ENCODE measurements at places on chromosomes 3 and 15.

DNA sequence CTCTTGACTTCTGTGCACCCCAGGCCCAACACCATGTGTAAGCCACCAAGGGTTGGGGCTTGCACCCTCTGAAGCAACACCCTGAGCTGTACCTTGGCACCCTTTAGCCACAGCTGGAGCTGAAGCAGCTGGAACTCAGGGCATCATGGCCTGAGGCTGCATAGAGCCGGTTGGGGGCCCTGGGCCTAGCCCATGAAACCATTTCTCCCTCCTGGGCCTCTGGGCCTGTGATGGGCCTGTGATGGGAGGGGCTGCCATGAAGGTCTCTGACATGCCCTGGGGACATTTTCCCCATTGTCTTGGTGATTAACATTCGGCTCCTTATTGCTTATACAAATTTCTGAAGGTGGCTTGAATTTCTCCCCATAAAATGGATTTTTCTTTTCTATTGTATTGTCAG, 22.4 kb upstream of the ADAMTSL3 start:
- no peak for DNase-seq

- no peak for DNase-seq
Measured at GRCh38 chr15:64058279-64058678, 12.0 kb upstream of the DAPK2 start.

- DNase-seq: peak; percentile 33
Measured at GRCh38 chr3:49906073-49906743, 2.5 kb upstream of the MST1R start.

GRCh38 chr3:27186013-27186412, 183.2 kb downstream of the NEK10 start:
- DNase-seq: no peak

- DNase-seq: no peak
Measured at GRCh38 chr3:111351334-111351733, 190.7 kb upstream of the CD96 start.

DNA sequence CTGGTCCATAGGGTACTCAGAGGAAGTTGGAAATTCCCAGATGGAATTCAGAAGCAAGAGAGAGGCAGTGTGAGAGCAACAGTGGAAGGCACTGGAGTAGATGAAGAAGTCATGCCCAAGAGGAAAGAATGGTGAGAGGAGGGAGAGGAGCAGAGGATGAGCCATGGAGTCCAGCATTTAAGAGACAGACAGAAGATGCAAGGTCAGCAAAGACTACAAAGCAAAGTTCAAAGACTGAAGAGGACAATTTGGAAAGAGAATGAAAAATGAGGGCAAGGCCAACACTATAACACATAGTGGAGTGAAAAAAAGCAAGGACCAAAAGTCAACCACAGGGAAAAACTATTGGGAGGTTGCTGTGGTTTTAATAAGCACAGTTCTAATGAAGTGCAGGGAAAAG, 178.7 kb downstream of the SSR3 start:
- DNase-seq: no peak

- no peak for DNase-seq
Measured at GRCh38 chr3:165748094-165748493, 89.1 kb downstream of the BCHE start.

GRCh38 chr15:69816522-69816921, 281.2 kb downstream of the TLE3 start:
- no peak for DNase-seq

DNA sequence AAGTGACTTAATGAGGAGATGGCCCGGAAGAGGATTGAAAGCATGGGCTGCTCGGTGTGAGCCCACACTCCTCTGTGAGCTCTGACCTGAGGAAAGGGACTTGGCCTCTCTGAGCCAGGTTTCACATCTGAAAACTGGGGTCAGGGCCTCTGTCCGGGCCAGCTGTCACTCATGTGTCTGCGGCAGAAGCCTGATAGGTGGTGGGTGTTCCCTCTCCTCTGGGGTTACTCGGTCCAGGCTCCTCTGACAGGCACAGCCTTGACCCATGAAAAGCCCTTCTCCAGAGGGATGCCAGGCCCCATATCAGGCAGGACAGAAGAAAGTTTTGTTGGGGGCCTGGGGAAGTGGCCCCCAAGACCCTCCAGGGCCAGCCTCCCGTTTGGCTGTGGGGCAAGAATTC, 131.4 kb downstream of the CHSY1 start:
- no peak for DNase-seq

DNA sequence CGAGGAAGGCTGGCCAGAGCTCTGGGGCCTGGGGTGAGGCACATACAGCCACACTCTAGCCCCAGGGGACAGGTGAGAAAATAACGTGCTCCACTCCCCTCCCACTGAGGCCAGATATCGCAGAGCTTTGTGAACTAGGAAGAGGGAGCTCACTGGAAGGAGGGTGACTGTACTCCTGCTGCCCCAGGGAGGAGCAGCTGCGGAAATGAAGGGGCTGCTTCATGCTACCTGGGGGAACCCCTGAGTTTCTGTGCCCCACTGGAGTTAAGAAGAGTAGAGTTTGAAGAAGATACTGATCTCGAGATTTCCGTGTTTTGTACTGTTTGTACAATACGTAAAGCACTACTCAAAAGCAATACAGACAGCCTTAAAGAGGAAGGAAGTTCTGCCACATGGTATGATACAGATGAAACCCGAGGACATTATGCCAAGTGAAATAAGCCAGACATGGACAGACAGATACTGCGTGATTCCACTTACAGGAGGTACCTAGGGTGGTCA, 44.6 kb downstream of the CMTM6 start:
- DNase-seq: no peak

- no peak for DNase-seq
Measured at GRCh38 chr3:36933540-36934296, 11.1 kb downstream of the TRANK1 start.

DNA sequence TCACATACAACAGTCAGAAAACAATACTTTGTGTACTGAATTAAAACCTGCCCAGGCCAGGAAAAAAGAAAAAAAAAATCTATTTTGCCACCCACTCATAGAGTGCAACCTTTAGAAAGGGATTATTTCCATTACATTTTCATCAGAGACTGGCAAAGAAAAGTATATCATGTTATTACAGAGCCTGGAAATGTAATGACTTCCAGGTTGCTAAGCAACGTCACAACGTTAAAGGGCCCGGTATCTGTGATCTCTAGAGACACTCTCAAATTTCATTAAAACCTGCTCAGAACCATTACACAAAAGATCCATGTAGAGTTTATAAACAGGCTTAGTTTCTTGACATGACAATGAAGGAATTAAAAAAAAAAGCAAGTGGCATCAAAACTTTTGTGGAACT, 170.5 kb downstream of the CTNNB1 start:
- DNase-seq: no peak

- DNase-seq: no peak
Measured at GRCh38 chr3:107679921-107680320, 157.2 kb downstream of the BBX start.

GRCh38 chr3:191316876-191317603, 12.2 kb upstream of the CCDC50 start:
- no peak for DNase-seq

DNA sequence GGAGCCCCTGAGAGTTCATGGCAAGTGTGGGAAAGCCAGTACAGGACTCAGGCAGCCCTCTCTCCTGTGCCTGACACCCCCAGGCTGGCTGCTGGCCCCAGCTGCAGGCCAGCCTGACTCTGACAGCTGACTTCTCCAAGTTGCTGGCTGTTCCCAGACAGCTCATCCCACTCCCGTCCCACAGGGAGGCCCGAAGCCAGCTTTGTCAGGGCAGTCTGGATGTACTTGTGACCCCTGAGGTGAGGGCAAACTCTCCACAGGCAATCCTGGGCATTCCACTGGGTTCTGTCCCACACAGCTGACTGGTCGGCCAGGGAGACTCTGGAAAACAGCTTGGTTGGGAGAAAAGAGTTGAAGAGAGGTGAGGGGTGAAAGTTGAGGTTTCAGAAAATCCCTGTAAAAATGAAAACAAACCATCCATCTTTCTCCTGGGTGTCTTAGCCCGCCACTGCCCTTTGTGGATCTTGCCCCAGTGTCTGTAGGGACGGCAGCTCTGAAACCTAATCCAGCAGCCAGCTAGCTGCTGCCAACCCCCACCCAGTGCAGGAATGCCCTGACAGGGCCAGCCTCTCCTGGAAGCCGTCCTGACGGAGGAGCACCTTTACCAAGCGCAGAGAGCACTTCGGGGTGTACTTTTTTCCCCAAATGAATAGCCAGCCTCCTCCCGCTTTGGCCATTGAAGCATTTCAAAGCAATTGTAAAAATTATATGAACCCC, 87.9 kb downstream of the DNAJB8 start:
- DNase-seq: no peak

DNA sequence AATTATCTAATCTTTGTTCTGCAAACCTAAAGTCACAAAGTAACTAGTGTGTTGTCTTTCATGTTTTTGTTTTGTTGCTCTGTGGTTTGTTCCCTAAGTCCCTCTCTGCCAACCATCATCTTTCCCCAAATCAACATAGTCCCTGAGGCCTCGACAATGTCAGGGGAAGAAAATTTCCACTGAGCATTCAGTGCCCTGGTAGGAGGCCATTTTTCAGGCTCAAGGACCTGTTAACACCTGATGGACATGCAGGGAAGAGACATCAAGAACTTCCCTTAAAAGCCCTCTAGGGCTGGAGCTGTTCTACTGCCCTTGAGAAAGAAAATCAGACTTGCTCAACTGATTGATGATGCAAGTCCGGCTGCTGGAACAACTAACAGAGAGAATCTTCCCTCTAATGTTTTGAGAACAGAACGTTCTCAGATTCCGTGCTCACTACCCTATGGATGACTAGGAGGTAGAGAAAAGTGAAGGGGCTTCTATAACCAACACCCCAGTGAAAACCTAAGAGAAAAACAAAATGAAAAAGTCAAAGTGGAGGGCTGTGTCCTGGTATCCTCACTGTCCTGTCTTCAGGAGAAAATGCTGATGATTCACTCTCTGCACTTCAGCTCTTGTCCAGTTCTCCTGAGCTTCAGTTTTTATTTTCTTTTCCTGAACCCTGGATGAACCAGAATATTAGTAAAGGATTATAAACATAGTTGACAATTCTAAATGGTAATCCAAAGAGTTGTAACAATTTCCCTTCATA, 373.1 kb downstream of the FOXP1 start:
- peak; percentile 84 for DNase-seq

GRCh38 chr15:93223803-93224202, 134.8 kb upstream of the RGMA start:
- DNase-seq: no peak

GRCh38 chr3:102174312-102174712, 260.5 kb upstream of the ZPLD1 start:
- DNase-seq: no peak

DNA sequence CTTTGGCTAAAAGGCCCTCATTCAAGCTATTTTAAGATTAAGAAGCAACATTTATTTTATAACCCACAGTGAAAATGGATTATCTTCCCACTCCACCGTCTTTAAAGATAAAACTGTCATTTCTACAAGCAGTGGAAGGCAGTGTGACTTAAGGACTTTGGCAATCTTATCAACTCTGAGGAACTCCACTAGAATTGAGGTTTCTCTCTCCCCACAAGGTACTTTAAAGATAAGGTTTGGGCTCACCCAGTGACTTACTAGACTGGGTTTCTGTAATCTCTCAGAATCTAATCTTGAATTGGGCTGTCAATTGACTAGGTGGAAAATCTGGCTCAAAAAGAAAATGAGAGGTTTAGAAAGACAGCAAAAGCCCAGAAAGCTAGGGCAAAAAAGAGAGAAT, 21.7 kb downstream of the ZNF385D start:
- no peak for DNase-seq

DNA sequence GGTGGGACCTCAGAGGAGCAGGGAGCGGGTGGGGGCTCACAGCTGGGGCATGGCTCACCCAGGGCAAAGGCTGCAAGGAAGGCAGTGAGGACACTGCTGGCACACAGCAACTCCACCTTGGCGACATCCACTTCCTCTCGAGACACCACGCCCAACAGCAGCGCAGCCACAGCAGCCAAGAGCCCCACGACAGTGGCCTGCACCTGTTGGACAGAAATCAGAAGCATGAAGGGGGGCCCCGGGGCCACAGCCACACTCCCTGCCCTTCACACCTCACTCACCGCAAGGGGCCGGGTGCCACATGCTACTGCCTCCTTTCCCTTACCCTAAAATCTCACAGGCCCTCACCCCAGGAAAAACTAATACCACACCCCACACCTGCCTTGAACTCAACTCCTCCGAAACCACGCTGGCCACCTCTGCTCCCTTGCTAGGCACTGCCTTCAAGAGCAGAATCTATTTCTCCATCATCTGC, 57.3 kb downstream of the ROPN1B start:
- no peak for DNase-seq

GRCh38 chr3:94064243-94064860, 1.5 kb downstream of the NSUN3 start:
- DNase-seq: no peak

GRCh38 chr3:72353236-72354128, 494.8 kb downstream of the SHQ1 start:
- DNase-seq: peak; percentile 39

- DNase-seq: no peak
Measured at GRCh38 chr3:40980467-40980866, 218.8 kb upstream of the CTNNB1 start.

DNA sequence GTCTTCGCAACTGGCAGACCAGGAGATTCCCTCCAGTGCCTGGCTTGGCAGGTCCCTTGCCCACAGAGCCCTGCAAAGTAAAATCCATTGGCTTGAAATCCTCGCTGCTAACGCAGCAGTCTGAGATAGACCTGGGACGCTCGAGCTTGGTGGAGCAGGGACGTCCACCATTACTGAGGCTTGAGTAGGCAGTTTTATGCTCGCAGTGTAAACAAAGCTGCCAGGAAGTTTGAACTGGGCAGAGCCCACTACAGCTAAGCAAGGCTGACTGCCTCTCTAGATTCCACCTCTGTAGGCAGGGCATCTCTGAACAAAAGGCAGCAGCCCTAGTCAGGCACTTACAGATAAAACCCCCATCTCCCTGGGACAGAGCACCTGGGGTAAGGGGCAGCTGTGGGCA, 205.0 kb upstream of the MME start:
- DNase-seq: no peak

DNA sequence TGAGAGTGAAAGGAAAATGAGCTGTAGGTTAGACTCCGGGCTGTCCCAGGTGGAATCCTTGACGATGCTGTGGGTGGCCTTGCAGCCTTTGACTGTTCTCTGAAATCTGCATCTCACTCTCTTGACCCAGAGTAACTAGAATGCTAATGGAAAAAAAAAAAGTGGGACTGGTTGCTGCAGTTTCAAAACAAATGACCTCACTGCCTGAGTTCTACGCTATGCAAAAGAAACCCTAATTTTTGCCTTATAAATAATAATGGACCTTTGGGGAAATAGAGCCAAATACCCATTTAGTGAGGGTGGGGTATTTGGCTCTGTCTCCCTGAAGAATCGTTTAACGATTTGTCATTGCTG, 309.7 kb upstream of the C2CD4B start:
- DNase-seq: no peak

DNA sequence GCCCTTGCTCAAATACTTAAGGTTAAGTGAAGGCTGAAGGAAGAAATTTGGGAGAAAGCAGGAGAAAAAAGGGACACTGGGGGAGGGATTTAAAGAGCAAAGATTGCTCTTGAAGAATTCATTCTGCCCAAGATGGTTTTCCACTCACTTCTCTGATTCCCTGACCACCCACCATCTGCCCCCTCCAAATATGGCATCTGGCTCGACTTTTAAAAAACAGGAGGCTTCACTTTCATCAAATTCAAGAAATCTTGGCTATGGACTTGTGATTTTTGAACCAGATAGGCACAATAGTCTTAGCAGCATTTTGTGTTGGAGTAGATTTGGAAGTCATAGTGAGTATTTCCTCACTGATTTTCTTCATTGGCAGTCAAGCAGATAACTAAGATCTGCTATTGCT, 574.4 kb upstream of the SUCLG2 start:
- no peak for DNase-seq

Measured in tibial artery (tissue), 4 donors.